ENCODE measurements at places on chromosomes 5 and 9. TPM values are rescaled to one million over a fixed set of nuclear protein-coding genes. Genes with fewer than 3 reads are reported as not detected.

DNA sequence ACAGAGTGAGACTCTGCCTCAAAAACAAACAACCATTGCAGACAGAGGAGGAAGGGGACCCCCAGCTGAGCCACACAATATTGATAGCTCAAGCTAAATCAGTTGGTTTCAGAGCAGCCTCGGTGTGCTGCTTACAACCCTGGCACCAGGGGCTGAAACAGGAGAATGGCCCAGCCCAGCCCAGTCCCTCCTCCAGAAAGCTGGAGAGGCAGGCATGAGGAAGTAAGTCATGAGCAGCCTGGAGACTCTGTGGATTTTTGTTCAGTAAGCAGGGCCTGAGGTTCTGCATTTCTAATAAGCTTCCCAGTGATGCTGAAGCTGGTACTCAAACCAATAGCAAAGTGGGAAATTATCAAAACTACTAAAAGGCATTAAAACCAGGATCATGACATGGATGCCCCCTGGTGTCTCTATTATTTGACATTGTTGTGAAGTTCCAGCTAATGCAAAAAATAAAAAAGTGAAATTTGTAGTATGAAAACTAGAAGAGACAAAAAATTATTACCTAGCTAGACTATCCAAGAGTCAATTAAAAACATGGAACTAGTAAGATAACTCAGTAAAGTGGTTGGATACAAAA lies 14.2 kb downstream of the PRRT1B start:
- peaks cover 2% of the 10 kb centered on the region for H3K36me3 ChIP-seq
- peaks cover 17% of the 10 kb centered on the region for H3K27me3 ChIP-seq
- H3K4me1 ChIP-seq: no peaks in the 10 kb centered on the region
- no peak overlapping the region for H3K4me3 ChIP-seq

GRCh38 chr5:136042665-136043121 lies 13.9 kb downstream of the TGFBI start:
- H3K27me3 ChIP-seq: peaks cover 3% of the 10 kb centered on the region
- H3K36me3 ChIP-seq: no peaks in the 10 kb centered on the region
- no peak overlapping the region for H3K27ac ChIP-seq
- DNase-seq: no peak
- peaks cover 8% of the 10 kb centered on the region for H3K4me1 ChIP-seq

DNA sequence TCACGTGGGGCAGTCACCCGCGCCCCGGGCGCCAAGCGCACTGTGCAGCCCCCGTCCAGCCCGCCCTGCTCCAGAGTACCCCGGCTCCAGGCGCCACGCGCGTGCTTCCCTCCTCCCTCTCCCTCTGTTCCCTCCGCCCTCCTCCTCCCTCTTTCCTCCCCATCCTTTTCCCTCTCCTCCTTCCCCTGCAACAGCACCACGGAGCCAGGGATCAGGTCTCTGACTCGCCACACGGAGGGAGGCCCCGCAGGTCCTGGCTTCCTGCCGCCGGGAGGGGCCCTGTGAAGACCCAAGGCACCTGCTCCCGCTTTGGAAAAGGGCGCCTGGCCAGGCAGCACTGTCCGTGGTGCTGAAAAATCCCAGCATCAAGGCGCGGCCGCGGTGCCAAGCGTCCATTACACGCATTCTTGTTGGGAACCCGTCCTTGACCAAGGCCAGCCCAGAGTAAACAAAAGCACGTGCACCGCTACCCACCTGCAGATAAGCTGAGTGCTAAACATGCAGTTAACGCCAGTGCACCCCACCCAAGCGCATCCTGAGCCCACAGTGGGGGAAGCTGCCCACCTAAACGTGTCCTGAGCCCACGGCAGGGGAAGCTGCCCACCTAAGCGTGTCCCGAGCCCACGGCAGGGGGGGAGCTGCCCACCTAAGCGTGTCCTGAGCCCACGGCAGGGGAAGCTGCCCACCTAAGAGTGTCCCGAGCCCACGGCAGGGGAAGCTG lies 21.7 kb downstream of the SLC6A18 start:
- H3K27me3 ChIP-seq: peaks cover 4% of the 10 kb centered on the region
- no peak overlapping the region for H3K4me3 ChIP-seq
- no peaks in the 10 kb centered on the region for H3K36me3 ChIP-seq
- no peak overlapping the region for H3K27ac ChIP-seq
- no peak for DNase-seq

DNA sequence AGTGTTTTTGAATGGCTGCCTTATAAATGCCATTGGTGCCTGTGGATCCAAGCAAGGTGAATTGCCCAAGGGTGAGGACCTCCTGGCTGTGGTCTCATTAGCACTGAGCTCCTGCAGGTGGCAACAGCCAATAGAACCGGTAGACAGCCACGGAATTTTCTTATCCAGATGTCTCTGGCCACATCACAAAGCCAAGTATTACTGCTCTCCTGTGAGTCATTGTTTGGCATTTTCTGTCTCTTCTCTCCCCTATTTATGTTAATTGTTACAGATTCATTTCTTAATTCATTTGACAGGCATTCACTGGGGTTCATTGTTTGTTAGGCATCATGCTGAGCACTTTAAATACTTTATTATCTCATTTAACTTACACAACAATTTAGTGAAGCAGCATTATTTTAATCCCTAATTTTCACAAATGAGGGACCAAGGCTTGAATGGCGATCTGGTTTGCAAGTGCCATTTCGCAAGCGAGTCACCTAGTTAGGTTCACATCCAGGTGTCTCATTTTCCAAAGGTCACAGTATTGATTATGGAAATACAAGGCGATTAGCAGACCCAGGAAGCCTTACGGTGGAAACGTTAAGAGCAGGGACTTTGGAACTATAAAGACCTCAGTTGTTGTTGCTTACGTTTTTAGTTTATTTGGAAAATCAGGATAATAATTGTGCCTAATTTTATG lies 58.2 kb upstream of the DPYSL3 start:
- H3K27ac ChIP-seq: no peak overlapping the region
- no peaks in the 10 kb centered on the region for H3K4me1 ChIP-seq
- H3K36me3 ChIP-seq: no peaks in the 10 kb centered on the region

GRCh38 chr5:125868036-125868435 lies 555.2 kb upstream of the GRAMD2B start:
- H3K27ac ChIP-seq: no peak overlapping the region
- H3K4me3 ChIP-seq: no peak overlapping the region
- no peaks in the 10 kb centered on the region for H3K27me3 ChIP-seq
- H3K36me3 ChIP-seq: no peaks in the 10 kb centered on the region
- DNase-seq: no peak
- no peaks in the 10 kb centered on the region for H3K4me1 ChIP-seq

DNA sequence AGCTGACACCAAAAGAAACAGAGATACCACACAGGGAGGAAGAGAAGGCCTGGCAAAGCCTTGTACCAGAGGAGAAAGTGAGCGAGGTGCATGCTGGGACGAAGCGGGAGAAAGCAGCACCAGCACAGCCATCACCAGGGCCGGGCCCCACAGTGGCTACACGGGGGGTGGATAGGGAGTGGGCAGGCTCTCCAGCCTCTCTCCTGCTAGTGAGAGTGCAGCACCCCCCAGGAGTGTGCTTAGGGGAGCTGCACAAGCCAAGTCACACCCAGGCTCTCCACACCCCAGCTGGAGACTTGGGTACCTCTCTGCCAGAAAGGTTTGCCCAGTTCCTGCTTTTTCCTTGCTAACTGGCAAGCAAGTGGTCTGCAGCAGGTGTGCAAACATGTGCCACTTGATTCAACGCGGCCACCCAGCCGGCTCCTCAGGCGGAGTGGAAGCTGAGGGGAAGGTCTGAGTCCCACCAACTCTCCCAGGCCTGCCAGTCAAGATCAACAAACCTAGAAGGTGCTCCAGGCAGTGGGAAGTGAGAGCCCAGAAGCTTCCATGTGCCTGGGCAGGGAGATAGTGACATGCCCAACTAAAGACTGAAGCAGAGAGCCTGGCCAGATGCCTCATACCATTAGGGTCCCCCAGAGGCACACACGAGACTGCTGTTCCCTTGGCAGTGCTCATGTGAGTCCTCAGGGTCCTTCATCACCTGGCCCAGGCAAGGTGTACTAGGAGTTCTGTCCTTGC lies 39.9 kb downstream of the BICD2 start:
- peaks cover 10% of the 10 kb centered on the region for H3K4me1 ChIP-seq
- no peak overlapping the region for H3K4me3 ChIP-seq
- H3K27ac ChIP-seq: no peak overlapping the region
- DNase-seq: peak; percentile 19
- H3K27me3 ChIP-seq: no peaks in the 10 kb centered on the region
- peaks cover 13% of the 10 kb centered on the region for H3K36me3 ChIP-seq

- H3K4me1 ChIP-seq: peaks cover 26% of the 10 kb centered on the region
- no peak overlapping the region for H3K4me3 ChIP-seq
- DNase-seq: no peak
- H3K36me3 ChIP-seq: peaks cover 3% of the 10 kb centered on the region
- H3K27me3 ChIP-seq: no peaks in the 10 kb centered on the region
Measured at GRCh38 chr9:137074657-137075274, 2.6 kb upstream of the UAP1L1 start.

GRCh38 chr9:9002826-9003583 lies 1203.4 kb upstream of the DMAC1 start:
- no peak for DNase-seq
- H3K27me3 ChIP-seq: no peaks in the 10 kb centered on the region
- H3K27ac ChIP-seq: no peak overlapping the region
- no peaks in the 10 kb centered on the region for H3K36me3 ChIP-seq
- H3K4me1 ChIP-seq: no peaks in the 10 kb centered on the region

DNA sequence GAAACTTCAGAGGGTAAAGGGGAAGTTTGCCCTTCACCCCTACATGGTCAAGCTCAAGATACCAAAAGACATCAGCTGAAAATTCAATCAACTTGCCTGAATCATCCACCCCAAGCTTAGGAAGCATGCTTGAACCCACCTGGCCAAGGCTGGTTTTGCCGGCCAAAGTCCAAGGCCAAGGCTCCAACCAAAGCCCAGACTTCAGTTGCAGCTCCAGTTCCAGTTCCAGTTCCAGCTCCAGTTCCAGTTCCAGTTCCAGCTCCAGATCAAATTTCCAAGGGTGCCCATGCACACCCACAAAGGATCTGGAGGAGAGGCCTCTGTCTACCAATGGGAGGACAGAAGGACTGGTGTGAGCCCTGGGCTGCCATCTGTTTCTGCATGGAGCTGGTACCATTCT lies 4.6 kb upstream of the SERINC5 start:
- H3K4me1 ChIP-seq: peaks cover 17% of the 10 kb centered on the region
- H3K4me3 ChIP-seq: no peak overlapping the region
- H3K36me3 ChIP-seq: peaks cover 10% of the 10 kb centered on the region
- no peak for DNase-seq
- H3K27me3 ChIP-seq: no peaks in the 10 kb centered on the region
- H3K27ac ChIP-seq: no peak overlapping the region

- H3K4me3 ChIP-seq: no peak overlapping the region
- H3K27me3 ChIP-seq: no peaks in the 10 kb centered on the region
- no peak overlapping the region for H3K27ac ChIP-seq
- H3K4me1 ChIP-seq: no peaks in the 10 kb centered on the region
- DNase-seq: no peak
Measured at GRCh38 chr9:112873773-112874405, 16.8 kb downstream of the SLC46A2 start.

DNA sequence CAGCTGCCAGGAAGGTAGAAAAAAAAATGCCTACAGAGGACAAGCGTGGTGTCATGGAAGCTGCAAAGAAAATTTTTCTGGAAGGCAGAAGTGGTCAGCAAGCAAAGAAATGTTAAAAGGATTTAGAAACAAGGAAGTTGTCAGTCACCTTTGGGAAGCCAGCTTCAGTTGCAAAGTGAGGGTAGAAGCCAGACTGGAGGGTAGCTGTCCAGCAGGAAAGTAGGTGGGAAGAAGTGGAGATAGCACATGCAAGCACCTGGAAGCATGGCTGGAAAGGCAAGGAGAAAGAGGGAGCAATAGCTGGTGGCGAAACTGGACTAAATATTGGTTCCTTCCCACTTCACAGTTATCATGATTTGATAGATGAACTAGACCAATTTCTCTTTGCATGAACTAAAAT lies 54.3 kb downstream of the ADRB2 start:
- H3K36me3 ChIP-seq: no peaks in the 10 kb centered on the region
- no peaks in the 10 kb centered on the region for H3K27me3 ChIP-seq
- no peak for DNase-seq
- H3K4me1 ChIP-seq: no peaks in the 10 kb centered on the region
- H3K27ac ChIP-seq: no peak overlapping the region

DNA sequence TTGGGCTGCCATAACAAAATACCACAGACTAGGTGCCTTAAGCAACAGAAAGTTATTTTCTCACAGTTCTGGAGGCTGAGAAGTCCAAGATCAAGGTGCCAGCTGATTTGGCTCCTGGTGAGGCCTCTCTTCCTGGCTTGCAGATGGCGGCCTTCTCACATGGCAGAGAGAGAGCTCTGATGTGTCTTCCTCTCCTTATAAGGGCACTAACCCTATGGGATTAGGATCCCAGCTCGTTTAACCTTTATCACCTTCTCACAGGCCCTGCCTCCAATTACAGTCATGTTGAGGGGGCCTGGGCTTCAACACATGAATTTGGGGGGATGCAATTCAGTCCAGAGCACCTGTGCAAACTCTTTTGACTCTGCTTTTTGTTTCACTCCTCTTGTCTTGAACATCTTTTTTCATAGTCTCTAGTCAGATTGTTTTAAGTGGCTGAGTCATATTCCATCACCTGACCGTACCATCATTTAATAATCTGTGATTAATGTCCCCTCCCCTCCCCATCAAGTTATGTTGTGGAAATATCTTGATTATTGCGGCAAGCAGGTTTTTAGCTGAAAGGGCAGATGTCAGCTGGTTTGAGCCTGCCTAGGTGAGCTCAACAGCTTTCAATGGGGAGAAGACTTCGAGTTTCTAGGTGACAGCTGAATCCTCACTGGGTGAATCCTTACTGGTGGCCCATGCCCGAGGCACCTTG lies 61.8 kb downstream of the NDFIP1 start:
- DNase-seq: no peak
- no peaks in the 10 kb centered on the region for H3K36me3 ChIP-seq
- peaks cover 15% of the 10 kb centered on the region for H3K27me3 ChIP-seq
- no peak overlapping the region for H3K4me3 ChIP-seq

DNA sequence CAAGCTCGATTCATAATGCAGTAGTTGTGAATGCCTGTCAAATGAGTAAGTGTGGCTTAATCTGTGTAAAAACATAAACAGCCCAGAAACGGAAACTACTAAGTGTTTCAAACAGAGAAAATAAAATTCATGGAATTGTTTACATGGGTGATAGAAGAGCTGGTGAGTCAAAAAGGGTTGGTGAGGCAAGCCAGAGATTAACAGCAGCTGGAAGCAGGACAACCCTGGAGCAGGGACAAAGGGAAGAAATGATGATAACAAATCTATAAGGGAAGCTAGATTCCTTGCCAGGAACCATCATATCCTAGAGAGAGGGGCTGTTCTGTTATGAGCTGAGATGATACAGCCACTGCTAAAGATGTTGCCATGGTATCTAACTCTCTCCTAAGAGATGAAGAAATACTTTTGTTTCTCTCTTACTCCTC lies 18.0 kb upstream of the PRR16 start:
- H3K36me3 ChIP-seq: no peaks in the 10 kb centered on the region
- no peak overlapping the region for H3K27ac ChIP-seq
- H3K4me3 ChIP-seq: no peak overlapping the region
- DNase-seq: no peak
- no peaks in the 10 kb centered on the region for H3K4me1 ChIP-seq

ARHGEF39 gene
- 14.5 TPM for total RNA-seq

LPAR1 gene
- total RNA-seq: not detected

WDR38 gene
- total RNA-seq: not detected

CDKN2AIPNL gene
- total RNA-seq: 33.8 TPM

ZNF454 gene
- not detected for total RNA-seq

RIGI gene
- total RNA-seq: 40.0 TPM

GRPEL2 gene
- total RNA-seq: 27.3 TPM

MPDZ gene
- total RNA-seq: not detected

CENPK gene
- total RNA-seq: 107 TPM

SLC1A1 gene
- total RNA-seq: not detected

TAF11L5 gene
- total RNA-seq: not detected
